NCI-H187 treated with DMSO at 0.1 percent for 48 hours (cell line): ENCODE measurements at places on chromosomes 11 and 22.

- DNase-seq: no peak
Measured at GRCh38 chr22:49215840-49216239, 611.8 kb downstream of the BRD1 start.

DNA sequence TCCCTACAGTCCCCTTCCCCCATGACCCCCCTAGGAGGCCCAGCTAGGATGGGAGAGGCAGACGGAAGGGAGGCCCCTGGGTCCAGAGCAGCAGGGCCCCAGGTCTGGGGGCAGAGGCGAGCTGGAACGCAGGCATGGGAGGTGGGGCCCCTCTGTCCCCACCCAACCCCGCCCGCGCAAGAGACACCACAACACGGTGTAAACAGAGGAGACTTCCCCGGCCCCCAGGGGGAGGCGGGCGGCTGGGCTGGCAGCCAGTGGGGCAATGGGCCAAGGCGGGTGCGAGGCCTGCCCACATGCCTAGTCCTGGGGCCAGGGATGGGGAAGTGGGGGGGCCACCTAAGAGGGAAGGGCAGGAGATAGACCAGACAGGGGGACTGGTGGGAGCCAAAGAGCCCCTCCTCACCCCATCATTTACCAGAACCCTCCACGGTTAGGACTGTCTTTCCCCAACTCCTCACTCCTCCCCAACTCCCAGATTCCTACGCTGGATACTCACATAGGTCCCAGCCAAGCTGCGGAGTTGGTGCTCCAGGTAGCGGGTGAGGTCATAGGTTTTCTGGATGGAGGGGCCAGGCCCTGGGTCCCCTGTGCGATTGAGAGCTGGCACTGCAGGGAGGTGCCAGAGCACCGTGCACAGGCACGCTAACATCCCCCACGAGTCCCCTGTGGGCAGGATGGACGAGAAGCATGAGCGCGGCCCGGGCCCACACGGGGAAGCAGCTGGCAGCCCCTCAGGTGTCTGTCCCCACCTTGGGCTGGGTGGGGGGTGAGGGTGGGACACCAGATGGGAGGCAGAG lies 6.2 kb downstream of the CLCF1 start:
- DNase-seq: no peak

- DNase-seq: no peak
Measured at GRCh38 chr22:33302549-33302948, 244.4 kb upstream of the SYN3 start.

- DNase-seq: no peak
Measured at GRCh38 chr11:20015529-20016427, 144.5 kb downstream of the DBX1 start.

GRCh38 chr11:82732734-82733443 lies 775 bp downstream of the FAM181B start:
- DNase-seq: no peak
